GM23248 (cell line): ENCODE measurements at places on chromosomes 4 and X.

DNA sequence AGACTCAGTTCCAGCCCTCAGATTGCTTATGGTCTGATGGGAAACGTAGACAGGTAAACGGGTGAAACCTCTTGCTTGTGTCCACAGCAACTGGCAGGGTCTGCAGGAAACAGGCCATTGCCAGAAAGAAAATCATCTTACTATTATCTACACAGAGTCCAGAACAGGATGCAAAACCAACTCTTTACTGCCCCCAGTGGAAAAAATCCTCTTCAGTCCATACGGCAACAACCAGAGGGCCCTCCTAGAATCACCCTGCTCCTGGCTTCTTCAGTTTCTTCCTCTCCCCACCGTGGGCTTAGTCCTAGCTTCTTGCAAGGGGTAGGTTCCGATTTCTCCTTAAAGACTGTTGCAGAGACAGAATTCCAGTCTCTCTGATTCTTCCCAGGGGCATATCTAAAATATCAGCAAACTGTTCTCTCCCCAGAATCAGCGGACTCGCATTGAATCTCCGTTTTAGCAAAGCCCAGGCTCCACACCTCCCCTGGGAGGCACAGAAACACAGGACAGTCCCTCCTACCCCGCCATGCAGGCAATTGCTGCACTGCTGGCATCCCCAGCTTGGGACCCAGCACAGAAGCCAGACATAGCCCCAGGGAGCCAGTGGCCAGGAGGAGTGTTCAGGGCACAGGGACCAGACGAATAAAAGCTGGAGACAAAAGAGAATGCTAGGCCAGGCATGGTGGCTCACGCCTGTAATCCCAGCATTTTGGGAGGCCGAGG lies 41.0 kb upstream of the SH3RF1 start:
- DNase-seq = peak; percentile 60

DNA sequence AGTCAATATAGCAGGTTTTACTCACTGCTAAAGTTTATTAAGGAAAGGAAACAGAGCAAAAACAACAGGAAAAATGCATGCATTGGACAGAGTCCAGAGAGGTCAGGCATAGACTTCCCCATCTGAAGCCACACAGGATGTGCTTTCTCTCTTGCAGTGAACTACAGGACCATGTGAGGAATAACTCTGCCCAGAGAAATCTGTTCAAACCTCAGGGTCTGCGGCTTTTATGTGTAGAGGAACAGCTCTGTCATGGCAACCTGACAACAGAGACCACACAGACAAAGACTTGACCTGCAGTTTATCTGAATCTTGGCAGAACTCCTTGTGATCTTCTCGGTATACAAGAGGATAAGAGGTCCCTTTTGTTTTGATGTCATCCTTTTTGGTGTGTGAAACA lies 46.3 kb upstream of the LONRF3 start:
- DNase-seq = no peak

DNA sequence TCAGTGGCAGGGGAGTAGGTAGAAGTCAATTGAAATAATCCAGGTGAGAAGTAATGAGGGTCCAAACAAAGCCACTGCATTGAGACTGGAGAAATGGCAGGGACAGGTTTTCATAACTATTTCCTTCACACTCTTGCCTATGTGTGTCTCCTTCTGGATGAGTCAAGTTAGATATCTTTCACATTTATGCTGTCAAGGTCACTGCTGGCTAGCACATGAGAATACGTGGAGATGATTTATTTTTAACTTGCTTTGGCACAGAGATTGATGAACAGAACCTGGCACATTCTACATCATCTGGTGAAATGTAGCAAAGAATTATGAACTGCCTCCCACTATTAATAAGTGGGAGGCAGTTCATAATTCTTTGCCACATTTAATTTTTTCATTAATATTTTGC lies 66.7 kb upstream of the BOD1L1 start:
- no peak for DNase-seq

DNA sequence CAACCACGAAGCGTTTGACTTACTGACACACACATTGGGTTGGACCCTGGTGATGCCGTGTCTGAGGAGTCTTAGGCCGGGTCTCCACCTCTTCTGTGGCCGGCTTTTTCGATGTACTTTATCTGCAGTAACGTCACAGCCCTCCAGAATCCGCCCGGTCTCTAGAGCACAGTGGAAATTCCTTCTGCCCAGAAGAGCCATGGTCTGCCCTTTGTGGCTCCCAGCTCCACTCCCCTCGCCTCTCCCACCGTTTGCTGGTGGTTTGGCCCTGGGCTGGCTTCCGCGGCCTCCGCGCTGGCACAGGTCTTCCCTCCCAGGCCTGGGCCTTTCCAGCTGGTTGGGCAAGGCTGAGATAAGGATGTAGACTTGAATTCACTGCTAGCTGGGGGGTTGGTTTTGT lies 4.3 kb downstream of the MAEA start:
- DNase-seq = no peak

DNA sequence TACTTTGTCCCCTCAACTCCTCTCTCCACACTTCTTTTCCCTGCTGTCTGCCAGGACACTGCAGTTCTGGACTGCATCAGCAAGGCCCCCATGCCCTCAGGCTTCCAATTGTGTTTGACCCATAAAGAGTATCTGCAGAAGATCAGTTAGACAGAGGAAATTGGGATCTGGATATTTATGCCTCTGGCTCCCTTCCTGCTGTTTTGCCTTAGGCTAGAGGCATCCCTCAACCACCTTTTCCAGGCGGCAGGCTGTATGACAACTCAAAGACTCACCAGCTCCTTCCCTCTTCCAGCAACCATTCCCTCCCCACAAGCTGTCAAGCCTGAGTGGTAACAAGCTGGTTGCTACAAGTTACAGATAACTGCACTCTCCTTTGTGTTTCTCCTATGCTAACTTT lies 66.4 kb upstream of the NDP start:
- no peak for DNase-seq

DNA sequence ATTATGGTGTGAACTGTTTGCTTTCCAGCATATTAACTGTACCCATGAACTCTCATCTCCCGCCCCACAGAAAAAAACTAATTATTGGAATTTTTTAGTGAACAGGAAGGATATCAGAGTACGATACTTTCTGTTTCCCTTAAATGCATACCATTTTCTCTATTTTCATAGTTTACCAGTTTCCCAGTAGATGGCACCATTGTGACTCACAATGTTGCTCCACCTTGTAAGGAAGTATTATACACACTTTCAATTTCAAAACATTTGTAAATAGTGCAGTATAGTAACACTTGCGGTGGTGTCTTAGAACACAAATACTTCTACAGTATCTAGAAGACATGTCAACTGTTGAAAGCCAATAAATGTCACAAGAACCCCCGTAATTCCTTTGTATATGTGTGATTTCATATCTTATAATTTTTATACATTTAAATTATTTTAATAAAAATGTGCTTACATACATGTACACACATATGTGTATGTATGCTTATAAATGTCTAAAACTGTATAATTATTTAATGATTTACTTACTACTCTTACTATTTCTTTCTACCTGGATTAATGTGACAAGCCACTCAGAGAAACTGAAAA lies 167.3 kb downstream of the SLIT2 start:
- DNase-seq = peak; percentile 83

DNA sequence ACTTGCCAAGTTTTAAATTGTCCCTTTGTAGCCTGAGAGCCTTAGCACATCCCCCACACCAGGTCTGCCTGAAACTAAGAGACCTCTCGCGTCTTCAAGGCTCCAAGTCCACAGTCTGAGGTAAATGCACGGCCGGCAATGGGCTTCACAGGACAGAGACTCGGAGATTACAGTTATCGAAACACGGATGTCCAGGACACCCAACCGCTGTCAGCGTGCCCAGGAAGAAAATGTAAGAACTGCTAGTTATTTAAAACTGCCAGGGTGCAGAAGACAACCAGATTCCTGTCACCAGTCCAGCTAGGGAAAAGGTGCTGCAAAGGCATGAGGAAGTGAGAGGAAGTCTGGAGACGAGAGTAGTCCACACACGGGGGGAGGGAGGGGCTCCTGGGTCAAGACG lies 28.9 kb downstream of the ZNF827 start:
- DNase-seq = peak; percentile 10

DNA sequence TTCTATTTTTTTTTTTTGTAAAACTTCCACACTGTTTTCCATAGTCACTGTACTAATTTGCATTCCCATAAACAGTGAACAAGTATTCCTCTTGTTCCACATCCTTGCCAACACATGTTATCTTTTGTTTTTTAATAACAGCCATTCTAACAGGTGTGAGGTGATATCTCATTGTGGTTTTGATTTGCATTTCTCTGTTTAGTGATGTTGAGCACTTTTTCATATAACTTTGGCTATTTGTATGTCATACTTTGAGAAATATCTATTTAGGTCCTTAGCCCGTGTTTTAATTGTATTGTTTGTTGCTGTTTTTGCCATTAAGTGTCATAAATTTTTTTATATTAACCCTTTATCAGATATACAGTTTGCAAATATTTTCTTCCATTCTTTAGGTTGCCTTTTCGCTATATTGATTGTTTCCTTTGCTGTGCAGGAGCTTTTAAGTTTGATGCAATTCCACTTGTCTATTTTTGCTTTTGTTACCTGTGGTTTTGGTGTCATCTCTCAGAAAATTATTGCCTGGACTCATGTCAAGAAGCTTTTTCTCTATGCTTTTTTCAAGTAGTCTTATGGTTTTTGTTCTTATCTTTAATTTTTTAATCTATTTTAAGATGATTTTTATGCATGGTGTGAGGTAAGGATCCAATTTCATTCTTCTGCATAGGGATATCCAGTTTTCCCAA lies 27.9 kb upstream of the NDNF start:
- no peak for DNase-seq

DNA sequence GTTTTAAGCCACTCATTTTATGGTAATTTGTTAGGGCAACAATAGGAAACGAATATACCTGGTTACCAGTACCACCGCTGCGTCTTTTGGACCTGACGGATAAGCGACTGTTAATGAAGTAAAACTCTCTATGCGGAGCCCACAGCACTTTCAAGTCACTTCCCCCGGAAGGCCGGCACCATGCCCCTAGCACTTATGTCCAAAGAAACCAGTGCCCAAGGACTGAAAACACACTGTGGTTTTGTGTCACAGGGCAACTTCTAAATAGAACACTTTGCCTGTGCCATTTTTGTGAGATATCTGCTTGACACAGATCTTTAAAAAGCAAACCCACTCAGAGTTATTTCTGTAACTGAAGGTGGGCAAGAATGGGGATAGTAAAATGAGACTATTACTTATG lies 22.7 kb downstream of the SH3KBP1 start:
- no peak for DNase-seq

GRCh38 chr4:58553679-58554078 lies 1443.5 kb upstream of the IGFBP7 start:
- DNase-seq = no peak

GRCh38 chr4:149987330-149988086 lies 90.7 kb upstream of the DCLK2 start:
- no peak for DNase-seq

GRCh38 chr4:150906987-150907633 lies 108.0 kb downstream of the LRBA start:
- no peak for DNase-seq

DNA sequence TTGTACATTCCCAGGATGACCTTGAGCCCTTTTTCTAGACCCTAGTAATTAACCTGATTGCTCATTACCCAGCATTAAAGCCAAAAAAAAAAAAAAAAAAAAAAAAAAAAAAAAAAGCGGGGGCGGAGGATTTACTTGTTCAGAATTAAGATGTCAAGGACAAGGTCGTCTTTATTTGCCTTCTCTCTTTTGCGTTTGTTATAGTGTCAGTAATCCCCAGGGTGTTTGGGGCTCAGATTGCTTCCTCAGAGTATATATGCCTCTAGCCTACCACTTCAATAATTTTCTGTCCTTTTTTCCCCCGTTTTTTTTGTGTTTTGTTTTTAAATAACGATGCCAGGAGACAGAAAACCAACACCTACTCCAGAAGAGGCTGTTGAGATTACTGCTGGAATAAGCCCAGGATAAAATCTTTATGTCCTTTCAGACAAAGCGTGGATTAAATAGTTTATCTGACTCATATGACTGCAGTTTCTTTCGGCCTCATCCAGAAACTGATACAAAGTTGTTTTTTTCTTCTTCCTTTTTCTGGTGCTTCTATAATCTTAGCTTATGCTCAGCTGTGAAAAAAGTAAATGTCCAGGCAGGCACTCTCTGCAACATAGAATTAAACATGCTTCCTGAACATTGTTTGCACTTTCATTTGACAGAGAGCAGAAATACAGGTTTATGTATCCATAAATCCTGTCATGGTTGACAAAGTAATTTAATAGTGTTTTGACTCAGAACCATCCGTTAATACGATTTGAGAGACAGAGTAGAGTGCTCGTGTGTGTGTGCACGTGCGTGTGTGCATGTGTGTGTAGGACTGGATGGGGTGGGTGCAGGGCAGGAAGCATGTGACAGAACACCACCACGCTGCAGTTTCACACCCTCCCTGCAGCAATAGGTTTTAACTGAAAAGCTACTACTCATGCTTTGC lies 138.6 kb downstream of the AFF1 start:
- DNase-seq = no peak

DNA sequence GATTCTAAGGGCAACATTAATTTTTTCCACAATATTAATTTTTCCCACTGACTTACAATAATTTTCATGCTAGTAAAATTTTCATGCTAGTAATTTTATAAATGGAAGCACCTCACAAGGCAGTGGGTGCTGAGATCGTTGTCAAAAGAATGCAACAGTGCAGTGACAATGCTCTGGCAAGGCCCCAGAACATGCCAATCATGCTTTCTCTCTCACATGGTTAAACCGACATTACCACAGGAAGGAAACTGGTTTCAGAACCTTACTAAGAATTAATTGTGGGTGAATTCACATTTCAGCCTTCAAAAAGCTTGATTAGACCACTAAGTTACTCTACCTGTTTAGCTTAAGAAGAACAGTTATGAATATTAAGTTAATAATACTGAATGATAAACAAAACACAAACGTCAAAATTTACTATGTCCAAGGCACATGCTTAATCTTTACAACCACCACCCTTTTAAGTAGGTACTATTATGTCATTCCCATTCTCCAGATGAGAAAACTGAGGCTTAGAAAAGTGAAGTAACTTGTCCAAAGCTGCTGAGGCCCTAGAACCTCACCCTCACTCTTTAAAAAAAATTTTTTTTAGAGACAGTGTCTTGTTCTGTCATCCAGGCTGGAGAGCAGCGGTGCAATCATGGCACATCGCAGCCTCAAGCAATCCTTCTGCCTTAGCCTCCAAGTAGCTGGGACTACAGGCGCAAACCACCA lies 10.0 kb upstream of the OPHN1 start:
- peak; percentile 32 for DNase-seq
